ENCODE measurements at places on chromosomes 16 and 17.

- no peak for DNase-seq
These were observed 14.6 kb upstream of the NDRG4 start for GRCh38 chr16:58485184-58485887.

DNA sequence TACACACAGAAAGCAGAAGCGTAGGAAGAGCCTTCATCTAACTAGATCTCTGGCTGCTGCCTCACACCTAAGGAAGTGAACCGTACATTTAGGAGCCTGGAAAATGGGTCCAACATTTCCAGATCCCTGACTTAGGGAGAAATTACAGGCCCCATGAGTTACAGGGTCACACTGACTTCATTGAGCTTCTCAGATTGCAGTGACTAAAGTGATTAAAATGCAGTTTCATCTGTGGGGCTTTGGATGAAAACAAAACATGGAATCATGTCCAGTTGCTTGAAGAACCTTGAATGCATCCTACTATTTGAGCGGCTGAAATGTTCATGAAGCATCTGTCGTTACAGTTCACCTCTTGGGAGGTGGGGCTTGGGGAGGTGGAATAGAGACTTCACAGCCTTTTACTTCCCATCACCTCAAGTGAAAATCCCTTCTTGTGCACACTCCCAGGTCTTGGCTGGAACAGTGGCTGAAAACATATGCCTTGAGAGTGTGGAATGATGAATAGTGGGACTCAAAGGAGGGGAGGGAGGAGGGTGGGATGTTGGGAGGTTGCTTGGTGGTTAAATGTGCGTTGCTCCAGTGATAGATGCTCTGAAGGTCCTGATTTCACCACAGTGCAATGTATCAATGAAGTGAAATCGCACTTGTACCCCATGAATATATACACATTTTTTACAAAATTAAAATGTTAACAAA, 19.7 kb downstream of the TEKT3 start:
- DNase-seq: no peak

- DNase-seq: no peak
These were observed 787.4 kb downstream of the KCNJ2 start for GRCh38 chr17:70956726-70957125.

DNA sequence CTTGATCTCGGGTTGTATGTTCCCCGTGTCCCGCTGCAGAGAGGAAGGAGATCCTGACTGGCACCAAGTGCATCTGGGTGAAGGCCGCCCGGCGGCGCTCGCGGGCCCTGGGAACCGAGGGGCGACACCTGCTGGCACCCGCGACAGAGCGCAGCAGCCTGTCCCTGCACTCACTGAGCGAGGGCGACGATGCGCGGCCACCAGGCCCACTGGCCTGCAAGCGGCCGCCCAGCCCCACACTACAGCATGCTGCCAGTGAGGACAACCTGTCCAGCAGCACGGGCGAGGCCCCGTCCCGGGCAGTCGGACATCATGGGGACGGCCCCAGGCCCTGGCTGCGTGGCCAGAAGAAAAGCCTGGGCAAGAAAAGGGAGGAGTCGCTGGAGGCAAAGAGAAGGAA, 7.5 kb downstream of the BTBD17 start:
- no peak for DNase-seq

GRCh38 chr17:39352986-39353385, 48.4 kb downstream of the FBXL20 start:
- DNase-seq: no peak

DNA sequence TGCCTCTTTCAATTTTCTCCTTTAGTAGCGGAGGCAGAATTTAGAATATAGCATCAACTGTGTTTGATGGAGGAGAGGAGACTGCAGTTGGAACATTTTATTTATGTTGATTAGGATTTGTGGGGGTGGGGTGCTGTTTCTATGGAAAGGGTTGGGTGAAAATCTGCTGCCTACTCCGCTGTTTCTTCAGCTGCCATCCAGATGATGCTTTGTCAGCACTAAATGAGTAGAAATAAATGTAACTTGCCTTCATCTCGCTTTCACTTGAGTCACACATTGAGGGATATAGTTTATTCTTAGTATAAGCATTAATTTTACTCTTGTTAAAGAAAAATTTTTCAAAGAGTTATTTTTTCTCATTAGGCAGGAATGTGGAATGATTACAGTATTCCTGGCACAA, 42.1 kb downstream of the ABHD15 start:
- no peak for DNase-seq
